ENCODE measurements at places on chromosomes 1 and 21.
A peak's percentile ranks its signal among the peaks of the same experiment; 100 is the strongest.

GRCh38 chr1:96842215-96842614 lies 120.6 kb downstream of the PTBP2 start:
- DNase-seq: no peak

DNA sequence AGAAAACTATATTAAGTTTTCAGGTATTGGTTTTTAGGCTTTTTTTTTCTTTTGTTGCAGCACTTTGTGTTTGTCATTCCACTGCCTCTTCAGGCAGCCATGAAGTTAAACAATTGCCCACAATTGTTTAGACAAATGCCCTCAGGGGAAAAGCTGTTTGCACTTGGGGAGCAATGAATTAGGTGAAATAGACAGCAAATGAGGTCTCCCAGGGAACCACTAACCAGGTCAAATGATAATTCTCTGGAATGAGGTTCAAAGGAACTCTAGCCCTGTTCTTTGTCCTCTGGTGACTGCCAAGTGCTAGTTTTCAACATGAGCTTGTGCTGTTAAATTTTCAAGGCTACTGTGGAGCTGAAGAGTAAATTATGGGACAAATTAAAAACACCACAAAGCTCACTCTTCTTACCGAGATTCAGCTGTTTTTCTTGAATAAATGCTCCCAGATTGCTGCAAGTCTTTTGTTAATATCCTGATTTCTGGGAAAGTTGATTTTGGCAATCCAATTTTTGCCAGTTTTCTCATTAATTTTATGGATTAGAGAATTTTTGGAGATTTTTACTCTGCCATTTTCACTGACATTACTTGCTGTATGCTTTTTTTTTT lies 15.1 kb upstream of the MAB21L3 start:
- no peak for DNase-seq

- peak; percentile 66 for DNase-seq
Measured at GRCh38 chr1:210143465-210144062, 89.0 kb upstream of the SERTAD4 start.

- DNase-seq: no peak
Measured at GRCh38 chr1:246454655-246455054, 52.4 kb downstream of the SMYD3 start.

- no peak for DNase-seq
Measured at GRCh38 chr1:241596633-241597032, 43.5 kb downstream of the CHML start.

DNA sequence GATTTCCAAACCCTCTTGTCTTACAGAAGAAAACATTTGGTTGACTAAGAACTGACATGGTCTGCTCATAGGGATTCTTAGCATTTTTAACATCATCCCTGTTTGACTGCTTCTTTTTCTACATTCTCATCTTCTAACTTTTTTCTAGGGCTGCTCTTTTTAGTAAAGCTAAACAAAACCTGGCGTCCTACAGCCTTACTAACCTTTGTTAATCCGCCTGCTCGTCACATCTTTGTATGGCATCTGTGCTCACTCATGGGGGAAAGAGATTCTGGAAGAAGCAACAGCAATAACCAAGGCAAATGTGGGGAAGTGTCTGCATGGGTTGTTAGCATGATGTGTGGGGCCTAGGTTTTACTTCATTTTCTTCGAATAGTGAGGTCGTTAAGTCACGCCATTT lies 92.0 kb downstream of the KIF1B start:
- DNase-seq: no peak

DNA sequence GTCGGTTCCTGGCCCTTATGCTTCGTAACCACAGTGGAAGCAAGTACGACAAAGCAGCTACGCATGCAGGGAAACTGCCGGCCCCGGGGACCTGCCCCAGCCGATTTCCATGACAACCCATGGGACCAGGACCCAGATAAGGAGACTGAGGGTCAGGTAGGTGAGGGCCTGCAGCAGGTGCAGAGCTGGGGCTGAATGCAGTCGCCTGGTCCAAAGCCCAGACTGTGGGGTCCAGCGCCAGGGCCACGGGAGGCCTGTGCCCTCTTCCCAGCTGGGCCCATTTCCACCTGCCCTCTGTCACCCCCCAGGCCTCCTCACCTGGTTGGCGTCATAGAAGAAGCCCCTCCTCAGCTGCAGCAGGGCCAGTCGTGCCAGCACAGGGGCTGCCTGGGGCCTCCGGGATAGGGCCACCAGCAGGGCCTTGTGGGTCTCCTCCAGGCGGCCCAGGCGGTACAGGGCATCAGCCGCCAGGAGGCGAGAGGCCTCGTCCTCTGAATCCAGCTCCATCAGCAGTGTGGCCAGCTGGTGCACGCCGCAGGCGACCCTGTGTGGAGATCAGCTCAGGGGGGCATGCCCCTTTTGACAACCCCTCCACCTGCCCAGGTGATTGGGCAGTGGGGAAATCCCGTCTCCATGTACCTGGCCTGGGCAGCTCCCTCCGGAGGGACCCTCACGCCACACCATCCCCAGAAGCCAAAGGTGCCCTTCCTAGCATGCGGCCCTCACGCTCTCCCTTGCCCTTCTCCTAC lies 14.2 kb downstream of the TTC34 start:
- DNase-seq: no peak

DNA sequence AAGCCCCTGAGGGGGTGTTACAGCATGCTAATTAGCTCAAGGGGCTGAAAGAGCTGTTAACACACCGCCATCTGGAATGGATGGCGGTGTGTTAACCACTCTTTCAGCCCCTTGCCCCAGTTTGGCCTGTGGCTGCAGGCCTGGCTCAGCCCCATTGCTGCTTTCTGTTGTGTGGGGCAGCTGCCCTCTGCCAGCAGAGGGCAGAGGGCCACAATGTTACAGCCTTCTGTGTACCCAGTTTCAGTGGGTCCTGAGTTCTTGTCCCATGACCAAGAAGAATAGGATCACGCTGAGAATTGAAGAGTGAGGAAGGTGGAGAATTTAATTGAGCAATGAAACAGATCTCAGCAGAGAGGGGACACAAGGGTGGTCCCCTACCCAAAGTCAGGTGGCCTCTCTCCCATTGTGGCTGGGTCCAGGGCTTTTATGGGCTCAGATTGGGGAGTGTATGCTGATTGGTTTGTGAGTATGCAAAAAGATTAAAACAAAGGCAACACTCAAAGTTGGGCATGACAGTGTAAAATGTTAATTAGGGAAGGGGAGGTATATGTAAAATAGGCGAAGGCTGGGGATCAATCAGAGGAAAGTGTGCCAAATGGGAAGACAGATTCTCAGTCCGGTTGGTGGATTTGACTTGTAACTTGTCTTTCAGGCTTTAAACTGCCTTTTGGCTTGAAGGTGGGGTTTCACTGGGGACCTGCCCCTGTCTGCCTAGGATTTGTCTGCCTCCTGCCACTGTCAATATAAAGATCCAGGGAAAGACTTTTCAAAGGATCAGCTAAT lies 142.2 kb downstream of the RABGAP1L start:
- no peak for DNase-seq

DNA sequence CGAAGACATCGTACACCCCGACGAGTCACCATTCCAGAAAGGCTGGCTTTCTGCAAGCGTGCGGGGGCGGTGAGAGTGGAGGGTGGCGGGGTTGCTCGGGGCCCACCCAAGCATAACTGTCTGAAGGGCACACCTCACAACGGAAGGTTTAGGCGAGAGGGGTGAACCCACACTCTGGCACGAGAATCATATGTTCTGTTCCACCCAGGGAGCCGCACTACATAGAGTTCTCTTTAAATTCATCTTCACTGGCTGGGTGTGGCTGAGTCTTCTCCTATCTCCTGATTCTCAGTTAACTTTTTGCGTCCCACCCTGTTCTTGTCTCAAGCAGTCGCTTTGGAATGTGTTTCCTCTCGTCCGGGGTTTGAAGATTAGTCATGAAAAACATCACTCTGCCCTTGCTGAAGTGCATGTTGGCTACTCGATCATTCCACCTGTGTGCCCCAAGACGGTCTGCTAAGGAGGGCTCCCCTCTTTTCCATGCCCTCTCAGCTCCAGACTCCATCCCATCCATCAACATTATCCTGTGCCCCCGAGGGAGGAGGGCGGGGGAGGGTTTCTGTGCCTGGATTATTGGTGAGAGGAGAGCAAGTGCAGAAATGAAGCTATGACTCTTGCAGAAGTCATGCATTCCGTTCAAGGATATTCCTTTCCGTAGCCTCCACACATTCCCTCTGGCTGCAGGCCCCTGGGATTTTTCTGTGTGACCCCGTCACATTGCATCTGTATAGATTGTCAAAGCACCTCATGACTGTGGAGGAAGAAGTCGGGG lies 53.5 kb upstream of the CD34 start:
- DNase-seq: no peak

- no peak for DNase-seq
Measured at GRCh38 chr1:179178183-179178582, 51.3 kb downstream of the ABL2 start.

DNA sequence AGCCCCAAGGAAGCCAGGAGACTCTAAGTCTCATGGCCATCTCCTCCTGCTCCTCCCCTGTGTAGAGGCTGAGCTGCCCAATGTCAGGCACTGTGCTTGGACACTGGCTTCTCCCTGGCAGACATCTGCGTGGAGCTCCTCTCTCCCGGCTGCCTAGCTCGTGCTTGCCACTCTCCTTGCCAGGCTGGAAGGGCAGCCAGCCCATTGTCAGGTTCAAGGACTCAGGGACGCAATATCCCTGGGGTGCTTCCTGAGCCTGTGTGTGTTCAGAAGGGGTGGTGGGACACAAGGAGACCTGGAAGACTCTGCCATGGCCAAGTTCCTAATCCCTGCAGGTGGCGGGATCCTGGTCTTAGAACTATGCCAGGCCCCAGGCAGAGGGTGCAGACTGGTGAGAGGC lies 65.4 kb upstream of the PARP1 start:
- no peak for DNase-seq

- peak; percentile 97 for DNase-seq
Measured at GRCh38 chr1:25232027-25232865, at the start of gene SYF2. SYF2 (minus strand) TSS chr1:25232502; CDS start chr1:25232467, 35 bp downstream.

GRCh38 chr1:199042193-199042592 lies 403.4 kb downstream of the PTPRC start:
- no peak for DNase-seq

- no peak for DNase-seq
Measured at GRCh38 chr21:26795866-26796329, 49.3 kb downstream of the ADAMTS1 start.

DNA sequence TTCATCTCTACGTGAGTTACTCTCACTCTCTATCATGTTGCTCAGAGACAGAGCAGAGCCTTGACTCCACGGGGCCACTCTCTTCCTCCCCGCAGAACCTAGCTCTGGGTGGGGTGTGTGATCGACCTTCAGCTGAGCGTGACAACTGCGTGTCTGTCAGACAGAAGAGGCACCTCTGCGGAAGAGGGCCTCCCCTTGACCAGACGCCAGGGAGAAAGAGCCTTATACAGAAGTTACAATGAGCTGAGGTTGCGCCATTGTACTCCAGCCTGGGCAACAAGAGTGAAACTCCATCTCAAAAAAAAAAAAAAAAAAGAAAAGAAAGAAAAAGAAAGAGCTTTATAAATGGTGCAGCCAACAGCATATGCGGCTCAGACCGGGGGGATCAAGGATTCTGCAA lies 22.9 kb downstream of the SYT2 start:
- no peak for DNase-seq

DNA sequence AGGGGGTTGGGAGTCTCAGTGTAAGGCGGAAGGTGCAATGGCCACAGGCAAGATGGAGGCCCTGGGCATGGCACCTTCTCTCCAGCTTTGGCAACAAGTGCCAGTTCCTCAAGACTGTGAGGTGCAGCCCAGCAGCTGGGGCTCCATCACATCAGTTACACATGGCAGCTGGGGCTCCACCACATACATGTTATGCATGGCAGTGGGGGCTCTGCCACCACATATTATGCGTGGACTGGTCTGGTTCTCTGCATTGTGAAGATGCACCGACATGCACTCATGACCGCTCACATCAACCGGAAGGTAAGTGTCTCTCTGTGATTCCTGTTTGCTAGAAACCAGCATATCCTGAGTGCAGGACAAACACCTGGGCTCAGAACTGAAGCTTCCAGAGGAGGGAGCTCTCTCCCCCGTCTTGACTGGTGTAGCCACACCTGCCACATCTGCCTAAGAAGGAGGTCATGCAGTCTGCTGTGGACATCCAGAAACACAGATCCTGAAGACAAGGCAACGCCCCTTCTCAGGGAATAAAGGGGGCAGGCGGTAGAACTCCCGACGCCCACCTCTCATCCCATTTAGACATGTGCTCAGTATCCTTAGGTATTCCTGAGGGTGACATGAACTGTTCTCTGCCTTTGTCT lies 104.1 kb upstream of the TMPRSS2 start:
- DNase-seq: no peak

- peak; percentile 94 for DNase-seq
Measured at GRCh38 chr1:154418062-154418921, 13.1 kb downstream of the IL6R start.

DNA sequence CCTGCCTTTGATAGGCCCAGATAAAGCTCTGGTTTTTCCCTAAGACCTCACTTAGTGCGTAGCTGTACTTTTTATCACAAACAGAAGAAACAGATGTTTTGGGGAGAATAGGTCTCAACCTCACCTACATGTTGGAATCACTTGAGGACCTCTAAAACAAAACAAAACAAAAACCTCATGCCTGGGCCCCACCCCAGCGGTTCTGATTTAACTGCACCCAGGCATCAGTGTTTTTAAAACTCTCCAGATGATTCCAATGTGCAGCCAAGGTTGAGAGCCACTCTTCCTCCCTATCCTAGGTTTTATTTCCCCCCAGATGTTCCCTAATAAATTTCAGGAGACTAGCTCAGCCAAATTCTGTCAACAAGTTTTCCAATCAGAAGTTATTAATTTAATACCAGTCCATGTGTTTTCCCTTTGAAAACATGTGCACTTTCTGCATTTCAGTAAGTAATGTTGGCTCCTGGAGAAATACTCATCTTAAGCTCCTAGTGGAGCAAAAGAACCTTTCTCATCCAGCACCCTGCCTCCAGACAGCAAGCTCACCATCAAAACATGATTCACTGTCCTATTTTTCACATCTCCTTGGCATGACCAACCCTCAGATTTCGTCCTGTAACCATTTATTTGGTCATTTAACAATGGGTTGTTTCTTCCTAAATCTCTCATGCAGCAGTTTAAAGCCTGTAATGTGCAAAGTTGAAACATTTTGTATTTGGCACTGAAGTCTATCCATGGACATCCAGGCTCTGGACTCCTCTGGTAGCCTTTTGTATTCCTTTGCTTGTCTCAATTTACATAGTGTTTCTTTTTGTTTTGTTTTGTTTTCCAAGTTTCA lies 27.5 kb downstream of the LRRC8C start:
- no peak for DNase-seq

DNA sequence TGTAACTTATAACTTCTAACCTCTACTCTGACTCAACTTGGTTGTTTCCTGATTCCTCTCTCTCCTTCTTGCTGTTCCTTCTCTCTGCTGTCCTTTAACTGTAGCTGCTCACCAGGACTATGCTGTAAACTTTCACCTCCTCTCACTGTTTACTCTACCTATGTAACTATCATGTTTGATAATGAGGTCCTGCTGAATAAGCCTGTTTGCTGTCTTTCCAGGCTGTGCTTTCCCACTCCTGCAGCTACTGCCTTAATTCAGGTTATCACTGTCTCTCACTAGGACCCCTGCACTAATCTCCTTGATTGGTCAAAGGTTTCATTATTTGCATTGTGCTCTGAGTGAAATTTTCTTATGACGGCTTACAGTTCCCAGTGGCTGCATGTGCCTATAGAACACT lies 633.9 kb upstream of the PTBP2 start:
- no peak for DNase-seq

- DNase-seq: no peak
Measured at GRCh38 chr1:39564941-39565340, 11.6 kb downstream of the PABPC4 start.

- no peak for DNase-seq
Measured at GRCh38 chr1:226063977-226064815, 1.7 kb downstream of the H3-3A start.

GRCh38 chr1:154174654-154175053 lies 17.2 kb downstream of the TPM3 start:
- no peak for DNase-seq
